Activated CD4-positive, alpha-beta memory T cell treated with anti-CD3 and anti-CD28 coated beads, Interleukin-2, amount 10 ng/mL, durations not matched to agents 7 days and 5 days (primary cell): ENCODE measurements at places on chromosomes 1 and 21. TPM values are rescaled to one million over a fixed set of nuclear protein-coding genes. Genes with fewer than 3 reads are reported as not detected.

GRCh38 chr1:107934578-107934977, 30.4 kb downstream of the VAV3 start:
- H3K4me1 ChIP-seq = peaks cover 32% of the 10 kb centered on the region
- H3K27me3 ChIP-seq = no peaks in the 10 kb centered on the region
- H3K4me3 ChIP-seq = peak overlapping the region; percentile 1
- no peaks in the 10 kb centered on the region for H3K36me3 ChIP-seq
- no peak for DNase-seq

DNA sequence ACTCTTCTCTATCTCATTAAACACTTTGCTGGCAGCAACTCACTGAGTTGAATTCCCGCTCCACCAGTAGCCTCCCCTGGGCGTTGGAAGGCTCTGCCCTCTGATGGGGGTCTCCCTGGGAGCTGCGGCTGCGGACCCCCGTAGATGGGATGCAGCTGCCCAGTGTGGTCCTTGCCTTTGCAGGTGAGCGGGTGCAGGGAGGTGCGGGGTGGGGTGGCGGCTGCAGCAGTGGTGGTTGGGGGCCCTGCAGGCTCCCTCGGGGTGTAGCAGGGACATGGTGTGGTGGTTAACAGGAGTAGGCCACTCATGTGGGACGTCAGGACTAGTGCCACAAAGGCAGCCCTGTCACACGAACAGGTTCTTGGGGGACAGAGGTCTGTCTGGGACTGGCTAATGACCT, 42.0 kb downstream of the GALNT2 start:
- H3K4me3 ChIP-seq = no peak overlapping the region
- H3K27me3 ChIP-seq = no peaks in the 10 kb centered on the region
- DNase-seq = no peak
- peaks cover under 1% of the 10 kb centered on the region for H3K36me3 ChIP-seq
- peaks cover 76% of the 10 kb centered on the region for H3K4me1 ChIP-seq

DNA sequence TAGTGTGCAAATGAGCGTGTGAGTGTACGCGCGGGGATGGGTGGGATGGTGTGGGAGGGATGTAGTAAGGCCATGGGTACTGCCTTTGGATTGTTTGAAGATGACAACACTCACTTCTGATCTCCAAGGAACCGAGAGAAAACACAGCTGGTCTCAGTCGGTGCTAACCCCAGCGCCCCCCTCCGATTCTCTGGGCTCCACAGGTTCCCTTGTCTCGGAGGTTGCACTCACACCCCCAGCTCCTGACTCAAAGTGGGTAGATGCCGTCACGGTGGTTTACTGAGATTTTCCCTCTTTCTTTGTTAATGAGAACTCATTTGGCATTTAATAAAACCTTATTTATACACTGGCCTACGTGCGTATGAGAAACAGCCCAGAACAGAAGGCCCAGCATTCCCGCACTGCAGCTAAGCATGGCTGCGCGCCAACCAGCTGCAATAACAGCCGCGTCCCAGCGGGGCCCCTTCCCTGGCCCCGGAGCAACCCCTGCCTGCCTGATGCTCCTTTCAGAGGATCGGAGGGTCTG, 25.8 kb downstream of the ABCA4 start:
- peaks cover 8% of the 10 kb centered on the region for H3K27me3 ChIP-seq
- H3K4me1 ChIP-seq = peaks cover 14% of the 10 kb centered on the region
- H3K4me3 ChIP-seq = no peak overlapping the region
- H3K27ac ChIP-seq = no peak overlapping the region
- no peaks in the 10 kb centered on the region for H3K36me3 ChIP-seq

DNA sequence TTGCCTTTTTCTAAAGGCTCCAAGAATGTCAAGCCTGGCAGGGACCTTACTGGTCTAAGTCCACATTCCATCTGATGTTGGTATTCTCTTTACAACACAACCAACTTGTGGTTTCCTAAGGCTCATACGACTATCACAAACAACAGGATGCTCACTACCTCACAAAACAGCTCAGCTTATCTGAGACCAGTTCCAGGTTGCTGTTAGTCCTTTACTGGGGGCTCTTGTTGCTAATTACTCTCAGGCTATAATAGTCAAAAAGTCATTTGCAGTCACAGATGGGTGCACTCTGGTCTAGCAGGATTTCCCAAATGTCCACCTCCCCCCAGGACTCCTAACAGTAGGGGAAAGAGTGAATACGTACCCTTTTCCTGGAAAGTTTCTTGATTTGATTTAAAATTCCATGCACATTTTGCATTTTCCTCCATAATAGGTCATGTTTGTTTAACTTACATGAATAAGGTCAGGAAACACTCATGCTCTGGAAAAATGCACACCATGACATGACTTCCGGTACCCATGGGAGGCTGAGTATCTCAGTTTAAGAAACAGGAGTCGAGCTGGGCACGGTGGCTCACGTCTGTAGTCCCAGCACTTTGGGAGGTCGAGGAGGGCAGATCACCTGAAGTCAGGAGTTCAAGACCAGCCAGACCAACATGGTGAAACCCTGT, 16.0 kb downstream of the LCK start:
- H3K36me3 ChIP-seq = peaks cover 46% of the 10 kb centered on the region
- peak overlapping the region; percentile 67 for H3K4me3 ChIP-seq
- no peak for DNase-seq
- H3K4me1 ChIP-seq = peaks cover 62% of the 10 kb centered on the region
- peak overlapping the region; percentile 93 for H3K27ac ChIP-seq
- H3K27me3 ChIP-seq = no peaks in the 10 kb centered on the region

The ANGPTL3 gene
- not detected for total RNA-seq
